Regular cardiac myocyte (primary cell): ENCODE measurements at places on chromosomes 4 and X. TPM values are rescaled to one million over a fixed set of nuclear protein-coding genes. Genes with fewer than 3 reads are reported as not detected.

Gene VCX2
- total RNA-seq = 0.19 TPM in 1 of 2 replicates, not detected in the other

Gene LONRF3
- total RNA-seq = 0.19 and 1.7 TPM in 2 replicates

Gene SLC10A4
- 0.28 TPM in 1 of 2 replicates, not detected in the other for total RNA-seq

Gene FAM13A
- 20.1 and 41.4 TPM in 2 replicates for total RNA-seq

Gene MAGEA9B
- not detected in 2 replicates for total RNA-seq

Gene CABS1
- total RNA-seq = not detected in 2 replicates

Gene PRR32
- not detected in 2 replicates for total RNA-seq

Gene HS3ST1
- total RNA-seq = 0.56 and 1.5 TPM in 2 replicates

Gene CFI
- 2.5 and 12.4 TPM in 2 replicates for total RNA-seq
